ENCODE measurements at places on chromosomes 3 and 15. TPM values are rescaled to one million over a fixed set of nuclear protein-coding genes. Genes with fewer than 3 reads are reported as not detected.

GRCh38 chr3:31408720-31409119 is 124.0 kb upstream of the STT3B start:
- no peak for DNase-seq

Gene CALML4
- total RNA-seq, result 4.0 TPM

DNA sequence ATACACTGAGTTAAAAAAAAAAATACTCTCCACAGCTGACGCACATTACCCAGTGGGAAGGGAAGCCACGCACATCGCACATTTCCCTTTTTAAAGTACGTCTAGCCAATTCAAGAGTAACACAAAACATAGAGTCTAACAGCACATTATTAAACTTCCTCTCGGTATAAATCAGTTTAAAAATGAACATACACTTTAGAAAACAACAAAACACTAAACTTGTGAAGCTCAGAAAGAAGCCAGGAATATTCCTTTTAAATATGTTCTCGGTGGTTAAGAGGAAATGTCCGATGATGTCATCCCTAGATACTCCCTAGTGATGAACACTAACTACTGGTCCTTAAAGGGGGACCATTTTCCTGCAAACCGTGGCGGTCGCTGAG is 721 bp downstream of the MYEF2 start:
- no peak for DNase-seq

- DNase-seq, result no peak
Measured at GRCh38 chr3:96430079-96430478, 384.3 kb upstream of the EPHA6 start.

Data from aorta (tissue), 5 donors.